ENCODE measurements at places on chromosomes 6 and 20.

GRCh38 chr6:51382847-51383246, 564.2 kb downstream of the TFAP2B start:
- DNase-seq, result no peak

DNA sequence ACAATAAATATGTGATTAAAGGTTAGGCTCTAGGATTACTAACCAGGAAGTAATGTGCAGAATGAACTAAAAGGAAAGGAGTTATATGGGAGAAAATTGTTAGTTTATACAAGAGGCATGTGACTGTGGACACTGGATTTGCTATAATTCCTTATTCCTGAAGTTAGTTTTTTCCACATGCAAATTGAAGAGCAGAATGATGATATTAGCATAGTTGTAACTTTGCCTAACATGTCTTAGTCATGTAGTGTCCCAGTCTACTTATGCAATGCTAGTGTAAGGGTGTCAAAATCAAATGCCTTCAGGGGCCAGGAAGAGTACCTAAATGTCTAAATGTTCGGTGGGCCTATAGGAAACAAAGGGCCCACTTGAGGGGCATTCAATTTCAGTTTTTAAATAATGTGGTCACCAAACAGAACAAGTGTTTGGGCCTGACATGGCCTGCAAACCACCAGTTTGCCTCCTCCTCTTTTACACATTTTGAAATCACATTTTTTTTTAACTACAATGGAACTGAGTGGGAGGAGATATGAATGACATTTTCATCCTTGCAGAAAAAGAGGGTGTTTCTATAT, 28.0 kb upstream of the CEP85L start:
- DNase-seq, result no peak

DNA sequence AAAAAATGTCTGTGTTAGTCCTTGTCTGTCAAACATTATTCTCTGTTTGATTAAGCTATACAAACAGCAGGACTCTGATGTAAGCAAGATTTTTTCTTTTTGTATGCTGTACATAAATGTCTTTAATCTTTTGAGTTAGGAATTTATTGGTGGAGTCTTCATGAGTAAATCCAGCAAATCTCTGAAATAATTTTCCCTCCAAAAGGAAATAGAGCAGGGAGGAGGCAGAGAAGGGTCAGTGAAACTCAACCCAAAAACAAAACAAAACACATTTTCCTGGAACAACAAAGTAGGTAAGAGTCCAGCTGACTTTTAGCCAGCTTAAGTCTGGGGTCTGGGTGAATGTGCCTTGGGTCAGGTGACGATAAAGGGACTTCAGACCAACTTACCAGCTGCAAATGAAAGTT, 113.7 kb downstream of the FOXA2 start:
- DNase-seq, result no peak

DNA sequence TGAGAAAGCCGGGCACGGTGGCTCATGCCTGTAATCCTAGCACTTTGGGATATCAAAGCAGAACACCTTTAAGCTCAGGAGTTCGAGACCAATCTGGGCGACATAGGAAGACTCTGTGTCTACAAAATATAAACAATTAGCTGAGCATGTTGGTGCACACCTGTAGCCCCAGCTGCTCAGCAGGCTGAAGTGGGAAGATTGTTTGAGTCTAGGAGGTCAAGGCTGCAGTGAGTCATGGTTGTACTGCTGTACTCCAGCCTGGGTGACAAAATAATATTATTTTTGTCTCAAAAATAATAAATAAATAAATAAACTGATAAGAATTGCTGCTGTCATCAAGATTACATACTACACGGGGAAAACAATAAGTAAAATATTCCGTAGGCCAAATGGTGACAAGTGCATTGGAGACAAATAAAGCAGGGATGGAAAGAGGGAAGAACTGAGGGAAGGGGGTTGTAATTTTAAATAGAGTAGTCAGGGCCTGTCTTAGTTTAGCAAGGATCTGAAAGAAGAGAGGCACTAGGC, 14.0 kb upstream of the TOP1 start:
- no peak for DNase-seq

DNA sequence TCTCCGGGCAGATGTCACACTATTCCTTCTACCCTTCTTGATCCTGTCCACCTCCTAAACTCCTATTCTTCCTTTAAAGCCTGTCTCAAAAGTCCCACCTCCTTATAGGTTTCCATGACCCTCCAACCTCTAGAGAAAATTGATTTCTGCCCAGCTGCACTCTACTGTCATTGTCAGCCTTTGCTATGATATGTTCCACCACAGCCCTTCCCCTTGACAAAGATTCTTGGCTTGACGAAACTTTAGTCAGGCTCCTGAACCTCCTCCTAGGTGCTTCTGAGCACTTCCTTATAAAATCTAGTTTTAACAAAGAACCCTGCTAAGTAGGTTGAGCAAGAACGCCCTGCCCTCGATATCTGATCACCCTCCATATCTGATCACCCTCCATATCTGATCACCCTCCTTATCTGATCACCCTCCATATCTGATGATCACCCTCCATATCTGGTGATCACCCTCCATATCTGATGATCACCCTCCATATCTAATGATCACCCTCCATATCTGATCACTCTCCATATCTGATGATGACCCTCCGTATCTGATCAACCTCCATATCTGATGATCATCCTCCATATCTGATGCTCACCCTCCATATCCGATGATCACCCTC, 103.2 kb downstream of the RIN2 start:
- no peak for DNase-seq

- no peak for DNase-seq
These were observed 40.6 kb downstream of the NINL start for GRCh38 chr20:25544734-25545133.

- DNase-seq, result peak; percentile 40
These were observed 53.9 kb upstream of the LAMP5 start for GRCh38 chr20:9460518-9460917.

GRCh38 chr6:8352966-8353340, 82.4 kb downstream of the SLC35B3 start:
- DNase-seq, result no peak

GRCh38 chr20:63955281-63955826, 862 bp downstream of the UCKL1 start:
- DNase-seq, result no peak

DNA sequence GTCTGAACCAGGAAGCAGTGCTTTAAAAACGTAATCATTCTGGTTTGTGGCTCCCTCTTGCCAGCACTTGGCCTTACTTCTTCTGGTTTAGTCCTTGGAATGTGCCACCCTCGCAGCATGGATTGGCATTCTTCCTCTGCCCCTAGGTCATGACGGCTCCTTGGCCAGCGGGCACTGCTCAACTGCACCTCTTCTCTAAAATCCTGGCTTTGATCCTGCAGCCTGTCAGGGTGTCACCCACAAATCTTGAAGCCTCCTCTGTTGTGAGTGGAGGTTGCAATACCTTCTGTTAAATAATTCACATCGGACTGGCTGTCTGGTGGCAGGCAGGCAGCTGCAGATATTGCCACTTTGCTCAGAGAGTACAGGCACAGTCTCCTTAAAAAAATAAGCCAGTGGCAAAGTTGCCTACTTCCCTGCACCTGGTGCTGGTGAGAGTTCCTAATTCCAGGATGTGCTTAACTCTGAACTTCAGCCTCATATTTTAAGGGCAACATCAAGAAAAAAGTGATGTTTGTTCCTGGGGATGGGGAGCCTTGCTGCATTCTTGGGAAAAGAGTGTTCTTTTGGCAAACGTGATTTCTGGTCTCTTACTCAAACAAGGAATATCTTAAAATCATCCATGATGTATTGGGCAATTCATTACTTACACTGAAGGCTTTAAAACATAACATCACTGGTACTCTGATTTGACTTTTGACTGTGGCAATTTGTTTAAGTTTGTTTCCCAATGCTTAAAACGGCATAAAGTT, 179.8 kb downstream of the FOXA2 start:
- DNase-seq, result no peak

DNA sequence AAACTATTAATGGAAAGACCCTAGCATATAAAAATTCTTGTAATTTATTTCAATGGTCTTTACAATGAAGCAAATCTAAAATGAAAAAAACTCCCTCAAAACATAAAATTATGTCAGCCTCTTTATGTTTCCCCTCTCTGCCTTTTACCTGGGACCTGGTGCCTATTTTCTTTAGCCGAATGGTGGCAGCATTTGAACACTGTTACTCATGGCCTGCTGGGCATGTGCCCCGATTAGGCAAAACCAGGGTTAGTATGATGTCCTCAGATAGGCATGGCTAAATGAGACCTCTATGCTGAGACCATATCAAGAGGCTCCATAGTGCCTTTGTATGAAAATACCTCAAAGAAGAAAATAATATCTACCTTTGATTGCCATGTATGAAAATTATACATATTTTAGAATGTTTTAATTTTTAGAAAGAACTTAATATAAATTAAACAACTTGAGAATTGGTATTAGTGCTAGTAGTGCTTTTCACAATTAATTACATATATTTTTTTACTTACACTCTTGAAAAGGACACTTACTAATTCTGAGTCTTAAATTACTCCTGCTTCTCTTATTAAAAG, 22.5 kb upstream of the C6orf58 start:
- peak; percentile 42 for DNase-seq

- DNase-seq, result no peak
These were observed 71.3 kb downstream of the MANEA start for GRCh38 chr6:95648636-95649035.

DNA sequence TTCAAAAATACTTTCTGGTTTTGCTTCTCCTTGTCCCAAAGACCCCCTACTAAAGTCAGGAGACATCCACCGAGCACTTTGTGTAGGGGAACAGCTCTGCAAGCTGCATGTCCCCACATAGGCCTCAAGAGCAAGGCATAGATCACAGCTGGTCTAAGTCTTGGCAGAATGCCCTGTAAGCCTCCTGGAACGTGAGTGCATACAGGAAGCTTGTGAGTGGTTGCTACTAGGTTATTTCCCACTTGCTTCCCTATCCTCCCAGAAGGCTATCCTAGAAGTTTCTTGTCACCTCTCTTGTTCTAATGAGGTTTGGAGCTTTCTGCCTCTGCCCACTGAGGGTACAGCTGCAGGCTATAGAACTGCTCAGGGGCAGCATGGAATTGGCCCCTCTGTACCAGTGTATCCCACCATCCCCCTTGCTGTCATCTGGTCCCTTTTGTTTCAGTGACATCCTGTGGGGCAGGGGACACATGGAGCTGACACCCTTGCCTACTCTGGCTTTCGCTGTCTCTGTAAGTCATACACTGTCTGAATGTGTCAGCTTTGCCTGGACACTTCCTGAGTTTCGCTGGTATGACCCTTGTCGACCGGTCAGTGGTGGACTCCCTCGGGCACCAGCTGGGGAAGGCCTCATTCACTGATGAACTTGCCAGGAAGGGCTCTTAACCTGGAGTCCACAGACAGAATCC, 35.6 kb upstream of the KCNK16 start:
- peak; percentile 62 for DNase-seq

- DNase-seq, result no peak
These were observed 13.8 kb upstream of the B4GALT5 start for GRCh38 chr20:49727478-49727877.

GRCh38 chr6:43338243-43338642, 29.6 kb upstream of the CRIP3 start:
- DNase-seq, result no peak

DNA sequence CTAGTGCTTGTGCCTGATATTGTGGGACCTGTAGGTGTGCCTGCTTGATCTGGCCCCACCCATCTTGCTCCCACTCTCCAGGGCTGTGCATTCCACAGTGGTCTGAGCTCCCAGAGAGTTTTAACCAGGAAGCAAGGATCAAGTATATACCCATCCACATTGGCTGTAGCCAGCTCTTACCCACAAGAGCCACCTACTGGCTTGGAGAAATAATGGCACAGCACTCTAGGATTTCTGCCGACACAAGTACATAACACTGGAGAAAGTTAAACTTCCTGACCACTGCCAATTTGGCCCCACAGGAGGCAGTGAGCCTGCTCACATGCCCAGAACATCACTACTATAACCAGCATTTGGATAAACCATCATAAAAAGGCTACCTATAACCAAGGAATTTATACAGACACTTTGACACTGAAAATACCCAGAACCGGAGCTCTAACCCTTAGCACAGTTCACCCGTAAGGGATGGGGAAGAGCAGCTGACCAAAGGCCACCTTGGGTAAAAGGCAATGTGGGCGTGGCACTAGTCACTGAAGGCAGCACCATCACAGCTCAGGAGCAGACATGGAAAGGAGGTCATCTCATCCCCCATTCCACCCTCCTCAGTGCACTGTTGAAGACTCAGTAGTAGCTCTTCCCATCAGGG, 440.4 kb downstream of the BTBD3 start:
- DNase-seq, result no peak
